Activated naive CD4-positive, alpha-beta T cell (primary cell): ENCODE measurements at places on chromosomes 3 and 15.

GRCh38 chr3:122681974-122682409, 1.4 kb downstream of the PARP14 start:
- DNase-seq: no peak

DNA sequence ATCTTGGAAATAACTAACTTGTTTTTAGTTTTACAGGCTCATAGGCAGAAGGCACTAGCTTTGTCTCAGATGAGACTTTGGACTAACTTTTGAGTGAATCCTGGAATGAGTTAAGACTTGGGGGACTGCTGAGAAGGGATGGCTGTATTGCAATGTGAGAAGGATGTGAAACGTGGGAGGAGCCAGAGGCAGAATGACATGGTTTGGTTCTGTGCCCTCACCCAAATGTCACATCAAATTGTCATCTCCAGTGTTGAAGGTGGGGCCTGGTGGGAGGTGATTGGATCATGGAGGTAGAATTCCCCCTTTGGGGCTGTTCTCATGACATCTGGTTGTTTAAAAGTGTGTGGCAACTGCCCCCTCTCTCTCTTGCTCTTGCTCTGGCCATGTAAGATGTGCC, 28.8 kb upstream of the CCDC50 start:
- no peak for DNase-seq

DNA sequence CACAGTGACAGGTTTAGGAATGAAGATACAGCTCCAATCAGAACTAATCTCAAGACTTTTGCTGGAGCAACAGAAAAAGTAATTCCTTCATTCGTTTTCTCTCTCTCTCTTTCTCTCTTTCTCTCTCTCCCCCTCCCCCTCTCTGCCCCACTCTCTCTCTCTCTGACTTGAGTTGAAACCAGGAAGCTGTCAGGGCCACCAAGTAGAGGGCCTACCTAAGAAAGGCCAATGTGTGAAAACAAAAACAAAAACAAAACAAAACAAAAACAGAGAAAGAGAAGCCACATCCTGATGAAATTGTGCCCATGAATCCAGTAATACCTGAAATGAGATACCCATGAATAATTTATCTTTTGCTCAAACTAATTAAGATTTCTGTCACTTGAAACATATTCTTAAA, 72.9 kb downstream of the ATP8B4 start:
- no peak for DNase-seq

GRCh38 chr3:171873580-171873979, 30.4 kb downstream of the TMEM212 start:
- no peak for DNase-seq

DNA sequence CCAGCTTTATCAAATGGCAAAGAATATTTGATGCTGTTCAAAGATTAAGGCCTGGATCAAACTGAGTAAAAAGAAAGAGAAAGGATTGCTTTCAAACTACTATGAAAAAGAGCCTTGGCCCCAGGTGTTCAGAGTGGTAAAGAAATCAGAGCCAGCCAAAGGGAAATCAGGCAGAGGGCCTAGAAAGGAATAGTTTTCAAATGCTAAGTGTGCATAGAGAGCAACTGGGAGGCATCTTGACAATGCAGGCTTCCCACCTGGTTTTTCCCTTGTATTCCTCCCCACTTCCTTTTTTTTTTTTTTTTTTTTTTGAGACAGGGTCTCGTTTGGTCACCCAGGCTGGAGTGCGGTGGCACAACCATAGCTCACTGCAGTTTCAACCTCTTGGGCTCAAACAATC, 340.2 kb upstream of the ADAMTS9 start:
- no peak for DNase-seq

DNA sequence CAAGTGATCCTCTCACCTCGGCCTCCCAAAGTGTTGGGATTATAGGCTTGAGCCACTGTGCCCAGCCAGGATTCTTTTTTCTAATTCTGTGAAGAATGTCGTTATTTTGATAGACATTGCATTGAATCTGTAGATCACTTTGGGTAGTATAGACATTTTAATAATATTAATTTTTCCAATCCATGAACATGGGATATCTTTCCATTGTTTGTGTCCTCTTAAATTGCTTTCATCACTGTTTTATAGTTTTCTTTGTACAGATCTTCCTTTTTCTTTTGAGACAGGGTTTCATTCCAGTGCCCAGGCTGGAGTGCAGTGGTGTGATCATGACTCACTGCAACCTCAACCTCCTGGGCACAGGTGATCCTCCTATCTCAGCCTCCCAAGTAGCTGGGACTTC, 11.6 kb upstream of the KCTD6 start:
- DNase-seq: no peak

DNA sequence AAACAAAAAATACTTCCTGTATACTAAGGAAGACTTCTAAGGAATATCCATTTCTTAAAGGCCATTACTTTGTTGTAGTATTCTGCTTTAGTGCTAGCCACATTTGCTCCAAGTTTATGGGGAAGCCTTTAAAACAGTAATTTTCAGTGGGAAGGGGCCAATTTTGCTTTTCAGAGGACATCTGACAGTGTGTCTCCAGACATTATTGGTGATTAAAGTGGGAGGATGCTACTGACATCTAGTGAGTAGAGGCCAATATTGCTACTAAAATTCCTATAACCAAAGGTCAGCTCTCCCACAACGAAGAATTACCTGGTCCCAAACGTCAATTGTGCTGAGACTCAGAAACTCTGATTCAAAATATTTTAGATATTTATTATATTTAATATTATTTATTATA, 24.8 kb downstream of the SLC28A2 start:
- DNase-seq: no peak

DNA sequence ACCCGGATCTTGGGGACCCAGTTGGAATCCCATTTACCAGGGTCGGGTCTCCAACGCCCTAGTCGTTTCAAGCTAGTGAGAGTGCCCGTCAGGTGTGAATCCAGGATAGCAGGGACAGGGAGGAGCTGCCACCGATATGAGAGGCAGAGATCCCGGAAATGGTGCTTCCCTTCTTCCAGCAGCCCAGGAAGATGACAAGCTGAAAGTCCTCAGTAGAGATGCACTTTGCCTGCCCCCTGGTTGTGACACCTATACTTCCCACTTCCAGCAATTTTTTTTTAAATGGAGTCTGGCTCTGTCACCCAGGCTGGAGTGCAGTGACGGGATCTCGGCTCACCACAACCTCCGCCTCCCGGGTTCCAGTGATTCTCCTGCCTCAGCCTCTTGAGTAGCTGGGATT, 503.0 kb downstream of the NTRK3 start:
- no peak for DNase-seq

- DNase-seq: peak; percentile 32
These were observed 560 bp downstream of the ST6GAL1 start for GRCh38 chr3:186930641-186931531.

- DNase-seq: peak; percentile 21
These were observed 47.4 kb upstream of the CRTC3 start for GRCh38 chr15:90482124-90483011.

- DNase-seq: no peak
These were observed 193.3 kb downstream of the ISL2 start for GRCh38 chr15:76529911-76530310.

DNA sequence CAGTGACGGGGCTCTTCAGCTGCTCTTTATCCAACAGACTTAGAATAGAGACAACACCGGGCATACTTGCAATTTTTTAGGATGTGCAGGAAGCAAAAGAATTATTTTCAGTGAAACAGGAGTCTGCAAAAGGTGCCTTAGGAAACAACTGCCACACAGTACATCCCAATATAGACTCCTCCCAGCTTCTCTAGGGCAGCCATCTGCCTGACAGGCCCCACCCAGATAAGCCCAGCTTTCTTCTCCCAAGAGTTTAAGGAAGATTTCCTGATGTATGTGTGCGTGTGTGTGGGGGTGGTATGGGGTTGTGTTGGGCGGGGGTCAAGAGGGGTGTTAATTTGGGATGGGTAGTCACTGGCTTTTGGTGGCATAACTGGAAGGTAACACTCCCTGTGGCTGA, 21.5 kb downstream of the MAP2K1 start:
- DNase-seq: no peak

DNA sequence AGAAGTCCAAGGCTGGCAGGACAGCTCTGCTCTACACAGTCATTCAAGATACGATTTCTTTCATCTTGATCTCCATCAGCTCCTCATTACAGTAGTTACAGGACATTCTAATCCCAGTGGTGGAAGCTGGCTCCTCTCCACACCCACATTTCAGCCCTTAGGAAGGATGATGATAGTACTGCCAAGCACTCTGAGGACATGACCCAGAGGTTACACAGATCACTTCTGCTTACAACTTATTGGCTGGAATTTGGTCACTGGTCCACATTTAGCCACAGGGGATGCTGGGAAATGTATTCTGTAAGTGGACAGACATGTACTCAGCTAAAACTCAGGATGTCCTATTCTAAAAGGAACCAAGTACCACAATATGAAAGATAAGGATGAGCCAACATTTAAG, 77.1 kb downstream of the IQCH start:
- no peak for DNase-seq

GRCh38 chr3:100533176-100533575, 40.8 kb downstream of the TMEM45A start:
- no peak for DNase-seq

DNA sequence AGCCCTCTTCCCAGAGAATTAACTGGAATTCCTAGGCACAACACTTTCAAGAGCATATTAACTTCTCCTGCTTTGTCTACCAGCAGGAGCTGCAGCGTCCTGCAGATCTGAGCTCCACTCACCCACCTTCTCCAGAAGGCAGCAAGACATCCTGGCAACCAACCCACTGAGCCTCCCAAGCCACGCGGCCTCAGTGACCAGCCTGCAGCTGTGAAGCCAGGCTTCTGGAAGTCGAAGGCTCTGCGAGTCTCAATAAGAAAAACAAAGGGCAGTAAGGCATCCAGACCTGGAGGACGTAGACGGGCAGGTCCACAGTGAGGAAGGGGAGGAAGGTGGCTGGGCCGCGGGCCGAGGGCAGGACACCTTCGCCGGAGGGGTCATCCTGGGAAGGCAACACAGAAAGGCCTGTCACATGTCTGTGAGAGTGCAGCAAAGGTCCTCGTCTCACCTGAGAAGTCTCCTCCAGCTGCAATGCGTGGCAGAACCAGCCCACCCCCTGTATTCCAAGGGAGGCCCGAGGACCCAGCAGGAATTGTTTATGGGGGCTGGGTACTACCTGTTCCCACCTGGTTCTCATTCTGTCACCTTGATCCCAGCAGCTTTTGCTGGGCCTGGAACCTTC, 36.2 kb downstream of the ZXDC start:
- no peak for DNase-seq

- DNase-seq: no peak
These were observed 254.7 kb downstream of the PLOD2 start for GRCh38 chr3:145906301-145906700.

DNA sequence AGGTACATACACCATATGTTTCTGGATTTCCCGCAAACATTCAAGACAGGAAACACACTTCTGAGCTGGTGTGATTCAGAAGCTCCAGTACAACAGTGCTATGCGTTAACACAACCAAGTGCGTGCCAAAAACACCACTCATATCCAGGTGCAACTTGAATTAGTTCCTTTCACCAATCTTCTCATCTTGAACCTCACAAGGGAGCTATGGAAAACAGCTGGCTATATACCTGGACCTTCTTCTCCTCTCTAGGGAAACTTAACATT, 31.3 kb downstream of the SUSD5 start:
- DNase-seq: no peak

DNA sequence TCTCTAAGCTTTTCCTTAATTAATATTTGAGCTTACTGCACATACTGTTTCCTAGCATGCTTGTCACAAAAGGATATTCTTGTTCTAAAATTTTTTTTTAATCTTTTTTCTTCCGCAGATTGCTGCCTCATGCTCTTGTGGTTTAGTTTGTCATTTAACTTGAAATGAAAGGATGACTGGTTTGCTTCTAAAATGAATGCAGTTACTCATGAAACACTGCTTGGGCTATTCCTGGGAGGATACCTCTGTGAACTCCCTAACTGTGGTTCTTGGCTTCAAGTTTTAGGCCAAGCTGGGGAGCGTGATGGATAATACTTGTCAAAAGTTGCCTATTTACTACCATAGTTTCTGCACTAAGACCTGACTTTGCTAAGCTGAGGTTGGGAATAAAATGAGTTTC, 64.0 kb downstream of the USP13 start:
- no peak for DNase-seq

- no peak for DNase-seq
These were observed 541.0 kb downstream of the PLOD2 start for GRCh38 chr3:145620002-145620401.

- DNase-seq: no peak
These were observed 1.5 kb upstream of the FSIP1 start for GRCh38 chr15:39784125-39784524.

GRCh38 chr3:143215059-143215458, 95.5 kb downstream of the CHST2 start:
- no peak for DNase-seq

GRCh38 chr15:48644467-48644826, 1.1 kb downstream of the FBN1 start:
- DNase-seq: no peak

- no peak for DNase-seq
These were observed 34.7 kb downstream of the MAP3K13 start for GRCh38 chr3:185397676-185398075.

GRCh38 chr3:23000371-23000770, 202.8 kb upstream of the UBE2E2 start:
- DNase-seq: no peak

- no peak for DNase-seq
These were observed 72.1 kb downstream of the EPHA3 start for GRCh38 chr3:89179355-89180001.

- DNase-seq: no peak
These were observed 1.7 kb upstream of the MAN2A2 start for GRCh38 chr15:90901175-90902039.

DNA sequence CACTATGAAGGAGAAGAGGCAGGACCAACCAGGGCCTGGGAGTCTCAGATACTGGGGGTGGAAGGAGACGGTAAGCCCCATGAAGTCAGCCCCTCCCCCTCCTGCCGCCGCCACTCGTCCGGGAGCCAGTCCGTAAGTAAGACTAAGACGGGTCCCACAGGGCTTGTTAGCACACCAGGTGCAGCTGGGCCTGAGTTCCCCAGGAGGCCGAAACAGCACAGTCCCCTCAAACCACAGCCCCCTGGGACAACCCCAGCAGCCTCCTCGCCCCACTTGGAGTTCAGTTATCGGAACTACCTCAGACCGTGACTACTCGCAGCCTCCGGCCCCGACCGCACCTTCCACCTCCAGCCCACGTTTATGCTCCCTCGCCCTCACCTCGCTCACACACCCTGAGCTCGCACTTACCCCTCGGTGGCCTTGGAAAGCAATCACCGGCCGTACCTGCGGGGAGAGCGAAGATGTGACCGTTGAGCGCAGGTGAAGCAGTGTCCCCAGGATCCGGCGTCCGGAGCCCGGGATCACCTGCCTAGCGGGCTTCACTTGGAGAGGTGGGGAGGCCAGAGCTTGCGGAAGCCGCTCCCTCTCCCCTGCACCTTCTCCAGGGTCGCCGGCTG, 557 bp downstream of the ELL3 start:
- DNase-seq: peak; percentile 6

DNA sequence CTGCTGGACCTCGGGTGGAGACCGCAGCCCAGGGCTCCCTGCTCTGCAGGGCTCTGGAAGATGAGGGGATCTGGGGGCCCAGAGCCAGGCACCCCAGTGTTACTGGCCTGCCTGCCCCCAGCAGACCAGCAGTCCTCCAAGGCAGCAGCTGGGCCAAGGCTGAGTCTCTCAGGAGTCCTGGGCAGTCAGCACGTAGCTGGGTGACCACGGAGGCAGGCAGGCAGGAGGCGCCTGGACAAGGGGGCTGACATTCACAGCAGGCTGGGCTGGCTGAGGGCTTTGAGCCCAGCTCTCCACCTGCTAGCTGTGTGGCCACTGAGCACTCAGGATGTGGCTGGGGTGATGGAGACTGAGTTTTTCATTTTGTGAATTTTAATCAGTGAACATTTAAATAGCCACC, 67.9 kb downstream of the IQSEC1 start:
- no peak for DNase-seq

GRCh38 chr3:49652903-49653415, 21.2 kb upstream of the APEH start:
- DNase-seq: no peak
